Activated CD8-positive, alpha-beta memory T cell treated with anti-CD3 and anti-CD28 coated beads, Interleukin-2, amount 50 U/mL, for 48 hours (primary cell): ENCODE measurements at places on chromosomes 11 and 22.

GRCh38 chr22:19497245-19497644 is 17.5 kb downstream of the CDC45 start:
- no peak for DNase-seq

GRCh38 chr11:10066441-10066840 is 227.6 kb downstream of the SBF2 start:
- no peak for DNase-seq

GRCh38 chr11:39975091-39975490 is 1484.4 kb downstream of the LRRC4C start:
- no peak for DNase-seq

DNA sequence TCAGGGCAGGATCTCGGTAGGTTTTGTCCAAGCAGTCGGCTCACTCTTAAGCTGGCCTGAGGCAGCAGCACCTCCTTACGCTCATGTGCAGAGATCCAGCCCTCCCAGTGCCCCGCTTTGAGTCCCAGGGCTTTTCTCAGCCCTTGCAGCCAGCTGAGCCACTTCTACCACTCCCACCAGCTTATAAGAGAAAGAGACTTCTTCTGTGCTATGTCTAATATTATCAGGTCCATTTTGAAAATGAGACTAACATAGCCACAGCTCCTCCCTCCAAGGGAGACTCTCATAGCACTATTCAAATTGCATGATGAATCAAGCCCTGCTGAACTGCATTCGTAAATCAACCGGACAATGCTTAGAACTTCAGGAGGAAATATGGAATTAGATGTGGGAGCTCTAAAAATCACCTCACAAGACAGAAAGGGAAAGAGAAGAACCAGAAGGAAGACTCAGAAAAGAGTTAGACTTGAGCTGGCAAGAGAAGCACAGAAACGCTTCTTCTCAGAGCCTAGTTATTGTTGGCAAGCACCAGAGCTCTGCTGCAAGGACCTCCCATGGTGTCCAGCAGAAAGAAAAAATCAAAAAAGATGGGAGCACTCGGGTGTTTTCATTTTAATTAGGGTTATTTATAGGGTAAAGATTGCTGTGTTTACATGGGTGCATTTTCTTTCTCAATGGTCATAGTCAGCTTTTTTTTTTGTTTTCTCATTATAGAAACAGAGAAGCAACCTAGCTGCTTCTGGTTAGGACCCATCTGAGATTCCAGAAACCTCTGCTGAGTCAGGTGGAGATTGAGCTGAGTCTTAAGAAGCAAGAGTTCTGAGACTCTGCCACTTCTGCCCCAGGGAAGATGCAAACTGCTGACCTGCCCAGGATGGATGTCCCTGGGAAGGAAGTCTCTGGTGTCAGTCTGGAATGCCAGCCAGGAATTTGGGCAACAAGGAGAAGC is 181.4 kb downstream of the ETS1 start:
- no peak for DNase-seq

DNA sequence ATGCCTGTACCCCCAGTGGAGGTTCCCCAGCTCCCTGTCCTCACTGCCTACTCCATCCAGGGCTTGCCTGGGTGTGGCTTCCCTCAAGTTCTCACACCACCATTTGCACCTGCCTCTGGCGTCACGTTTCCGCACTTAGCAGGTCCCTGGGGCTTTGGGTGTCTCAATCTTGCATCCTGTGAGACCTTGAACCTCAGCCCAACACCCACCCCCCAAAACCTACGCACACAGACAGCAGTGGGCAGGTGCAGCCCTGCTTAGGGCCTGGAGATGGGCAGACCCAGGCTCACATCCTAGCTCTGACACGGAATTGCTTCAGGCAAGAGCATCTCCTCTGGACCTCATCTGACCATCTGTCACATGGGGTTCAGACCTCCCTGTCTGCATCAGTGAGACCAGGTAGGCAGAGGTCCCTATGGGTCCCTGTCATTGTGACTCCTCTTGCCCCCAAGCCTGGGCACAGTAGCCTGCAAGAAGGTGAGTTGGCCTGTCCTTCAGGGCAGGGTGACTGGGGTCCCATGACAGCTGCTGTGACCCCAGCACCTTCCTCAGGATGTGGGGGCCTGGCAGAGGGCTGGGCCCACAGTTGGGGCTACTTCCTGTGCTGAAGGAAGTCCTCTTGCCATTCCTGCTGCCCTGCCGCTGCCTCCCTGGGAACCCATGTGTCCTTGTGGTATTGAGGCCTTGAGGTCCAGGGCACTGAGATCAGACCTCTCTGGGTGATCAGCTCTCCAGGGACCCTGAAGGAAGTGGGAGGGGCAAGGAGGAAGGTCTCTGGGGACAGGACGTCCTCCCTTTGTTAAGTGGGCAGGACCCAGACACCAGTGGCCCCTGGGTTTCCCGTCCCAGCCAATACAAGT is 2.0 kb downstream of the SIPA1 start:
- peak; percentile 78 for DNase-seq

DNA sequence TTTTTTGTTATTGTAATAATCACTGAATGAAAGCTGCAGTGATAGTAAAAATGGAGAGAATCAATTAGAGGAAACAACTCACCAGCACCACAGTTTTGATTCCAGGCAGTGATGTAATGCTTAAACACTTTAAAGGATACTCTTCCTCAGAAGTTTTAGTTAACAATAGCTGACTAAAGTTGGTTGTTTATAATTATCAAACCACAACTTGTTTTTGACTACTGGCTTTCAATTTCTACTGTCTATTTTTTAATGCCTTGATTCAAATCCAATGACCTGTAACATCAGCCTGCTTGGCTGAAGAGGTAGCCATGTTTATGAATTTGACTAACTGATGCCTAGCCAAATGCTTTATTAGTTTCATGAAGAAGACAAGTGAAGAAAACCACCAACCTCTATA is 18.2 kb upstream of the CASP12 start:
- no peak for DNase-seq

- DNase-seq: no peak
Measured at GRCh38 chr11:10666556-10667520, 26.7 kb downstream of the IRAG1 start.

- no peak for DNase-seq
Measured at GRCh38 chr11:76768088-76768908, 14.9 kb upstream of the TSKU start.

GRCh38 chr11:105033781-105034180 is 1.2 kb downstream of the CASP1 start:
- DNase-seq: no peak

DNA sequence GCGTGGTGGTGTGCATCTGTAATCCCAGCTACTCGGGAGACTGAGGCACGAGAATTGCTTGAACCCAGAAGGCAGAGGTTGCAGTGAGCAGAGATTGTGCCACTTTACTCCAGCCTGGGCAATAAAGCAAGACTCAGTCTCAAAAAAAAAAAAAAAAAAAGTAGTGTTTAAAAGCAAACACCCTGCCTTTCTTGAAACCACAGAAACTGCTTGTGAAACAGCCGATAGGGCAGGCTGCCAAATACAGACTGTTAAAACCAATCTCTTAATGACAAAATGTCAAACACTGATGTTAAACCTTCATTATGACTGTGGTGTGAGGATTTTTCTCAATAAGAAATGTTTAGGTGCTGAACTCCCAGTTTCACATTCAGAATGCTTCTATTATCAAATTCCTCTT is 27.3 kb downstream of the MARK2 start:
- peak; percentile 77 for DNase-seq

- DNase-seq: no peak
Measured at GRCh38 chr11:35313066-35313759, 106.1 kb downstream of the SLC1A2 start.

GRCh38 chr11:108144615-108145014 is 23.2 kb downstream of the ACAT1 start:
- no peak for DNase-seq

DNA sequence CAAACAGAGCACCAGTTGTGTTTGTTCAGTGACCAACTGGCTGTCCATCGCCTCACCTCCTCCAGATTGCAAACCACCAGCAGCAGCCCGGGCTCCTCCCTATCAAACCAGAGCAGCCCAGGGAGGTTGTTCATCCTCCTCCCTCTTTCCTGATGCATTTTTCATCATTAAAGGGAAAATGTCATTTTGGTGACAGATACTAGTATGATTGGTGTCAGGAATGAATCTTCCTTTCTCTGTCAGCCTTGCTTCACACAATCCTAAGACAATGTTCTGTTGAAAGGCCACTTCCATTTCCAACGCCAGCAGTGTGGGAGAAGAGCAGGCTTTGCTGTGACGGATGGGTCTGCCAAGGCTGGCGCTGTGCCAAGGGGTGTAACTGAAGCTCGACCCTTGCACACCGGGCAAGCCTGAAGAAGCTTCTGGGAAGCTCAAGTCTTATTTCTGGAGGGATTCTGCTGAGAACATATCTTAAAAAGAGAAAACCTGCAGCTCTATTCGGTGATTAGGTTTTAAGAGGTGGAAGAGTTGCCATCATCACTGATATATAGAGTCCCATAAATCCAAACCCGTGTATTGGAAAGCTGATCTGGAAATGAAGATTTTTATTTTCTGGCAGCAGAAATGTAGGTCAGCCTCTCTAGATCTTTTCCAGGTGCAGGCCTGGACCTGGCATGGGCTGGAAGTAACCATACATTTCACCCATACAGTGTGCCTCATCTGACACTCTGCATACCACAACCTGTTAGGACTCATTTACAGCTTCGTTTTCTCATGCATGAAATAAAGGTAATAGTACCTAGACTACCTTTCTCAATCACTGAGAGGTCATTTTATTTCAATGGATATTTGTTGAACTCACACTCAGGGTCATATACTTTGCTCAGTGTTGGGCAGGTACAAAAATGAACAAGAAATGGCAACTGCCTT is 524.5 kb downstream of the NTM start:
- no peak for DNase-seq

DNA sequence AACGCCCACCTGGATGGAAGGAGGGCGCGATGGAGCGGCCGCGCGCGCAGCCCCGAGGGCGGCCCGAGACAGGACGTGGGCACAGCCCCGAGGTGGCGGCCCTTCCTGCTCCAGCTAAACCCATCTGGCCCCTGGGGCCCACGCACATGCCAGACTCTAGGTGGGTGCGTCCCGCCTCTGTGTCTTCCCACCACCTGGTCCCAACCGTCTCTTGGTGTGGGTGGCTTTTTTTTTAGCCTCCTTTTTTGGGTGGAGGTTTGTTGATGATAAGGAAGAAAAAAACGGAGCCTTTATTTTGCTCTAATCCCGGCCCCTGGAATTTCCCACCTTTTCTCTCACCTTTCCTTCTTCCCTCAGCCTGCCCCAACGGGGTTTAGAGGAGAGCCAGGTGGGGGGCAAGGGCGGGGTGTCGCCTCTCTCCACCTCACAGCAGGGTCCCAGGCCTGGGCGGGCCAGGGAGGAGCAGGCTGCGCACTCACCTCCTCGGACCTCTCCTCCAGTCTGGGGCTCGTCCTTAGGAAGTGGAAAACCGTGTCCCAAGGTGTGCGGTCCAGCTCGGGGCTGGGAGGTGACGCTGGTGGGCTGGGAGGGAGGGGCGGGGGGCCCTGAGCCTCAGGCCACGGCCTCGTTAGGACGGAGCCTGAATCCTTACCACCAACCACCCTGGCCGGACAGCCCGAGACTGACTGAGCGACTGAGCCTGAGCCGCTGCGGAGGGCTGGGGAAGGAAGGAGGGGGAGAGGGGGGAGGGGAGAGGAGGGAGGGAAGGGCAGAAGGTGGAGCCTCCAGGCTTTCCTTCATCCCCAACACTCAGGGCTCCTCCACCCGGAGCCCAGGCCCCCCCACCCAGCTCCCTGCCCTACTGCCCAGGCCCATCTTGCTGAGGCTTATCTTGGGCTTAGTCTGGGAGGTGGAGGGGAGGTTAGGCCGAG is at the start of gene SOX10:
TSS of gene SOX10 (minus strand) at position 696 of the 932 bp plus-strand sequence. CDS start 771 bp downstream, outside the sequence.
- DNase-seq: no peak
